ENCODE measurements at places on chromosomes 11 and 22.

DNA sequence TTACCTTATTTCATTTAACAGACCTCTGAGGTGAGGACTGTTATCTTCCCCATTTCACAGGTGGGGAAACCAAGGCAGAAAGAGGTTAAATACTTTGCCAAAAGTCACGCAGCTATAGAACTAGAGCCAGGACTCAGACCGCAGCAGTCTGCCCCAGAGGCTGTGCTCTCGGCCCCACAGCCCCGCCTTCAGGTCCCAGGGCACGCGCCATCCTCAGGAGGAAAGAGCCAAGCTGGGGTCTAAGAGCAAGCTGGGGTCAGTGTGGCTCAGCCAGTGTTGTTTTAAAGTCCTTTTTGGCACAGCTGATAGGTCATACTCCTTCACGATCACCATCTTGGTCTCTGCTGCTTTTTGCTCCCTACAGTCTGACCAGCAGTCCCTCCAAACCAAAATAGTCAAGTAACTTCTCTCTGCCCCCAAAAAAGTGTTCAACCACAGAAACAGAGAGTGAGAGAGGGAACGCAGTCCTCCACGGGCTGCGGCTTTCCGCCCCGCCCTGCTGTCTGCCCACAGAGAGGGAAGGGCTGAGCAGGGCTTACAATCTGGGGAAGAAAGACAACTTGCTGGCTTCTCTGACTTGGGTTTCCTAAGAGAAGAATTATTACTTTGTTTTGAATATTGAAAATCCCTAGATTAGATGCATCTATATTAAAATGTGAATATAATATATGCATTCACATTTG lies 137.2 kb upstream of the OPCML start:
- no peak for DNase-seq

DNA sequence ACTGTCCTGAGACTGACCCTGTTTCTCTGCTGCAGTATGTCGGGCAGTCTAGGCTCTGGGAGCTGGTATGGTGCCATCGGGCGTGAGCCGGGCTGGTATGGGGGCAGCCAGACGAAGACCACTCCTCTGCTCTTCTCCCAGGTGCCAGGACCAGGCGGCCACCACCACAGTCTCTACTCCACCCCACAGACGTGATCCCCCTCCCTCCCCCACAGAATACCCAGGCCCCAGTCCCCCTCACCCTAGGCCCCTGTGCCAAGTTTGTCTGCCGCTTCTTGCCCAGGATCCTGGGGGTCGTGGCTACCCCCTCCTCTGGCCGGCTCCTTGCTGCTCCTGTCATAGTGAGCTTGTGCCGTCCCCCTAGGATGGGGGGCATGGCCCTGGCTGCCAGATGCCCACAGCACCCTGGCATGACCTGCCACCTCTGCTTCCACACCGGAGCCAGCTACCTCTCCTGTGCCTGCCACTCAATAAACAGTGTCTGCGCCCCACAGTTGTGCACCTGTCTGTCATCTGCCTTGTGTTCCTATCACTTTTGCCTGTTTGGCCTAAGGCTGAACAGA lies 2.0 kb upstream of the KCNK4 start:
- DNase-seq, result no peak

DNA sequence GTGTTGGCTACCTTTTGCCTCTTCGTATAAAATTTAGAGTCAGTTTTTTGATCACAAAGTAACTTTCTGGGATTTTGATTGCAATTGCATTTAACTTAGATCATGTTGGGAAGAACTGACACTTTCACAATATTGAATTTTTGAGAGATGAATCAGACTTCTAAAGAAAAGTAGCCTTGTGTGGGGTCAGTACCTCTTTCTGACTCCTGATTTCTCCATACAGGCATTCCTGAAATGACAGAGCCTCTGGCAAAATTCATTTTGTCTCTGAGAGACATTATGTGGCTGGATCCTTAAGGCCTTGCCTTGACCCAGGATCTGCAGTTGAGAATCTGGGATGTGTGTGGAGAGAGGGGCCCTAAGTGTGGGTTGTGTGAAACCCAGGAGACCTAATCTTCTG lies 37.8 kb downstream of the PPFIBP2 start:
- DNase-seq, result no peak

DNA sequence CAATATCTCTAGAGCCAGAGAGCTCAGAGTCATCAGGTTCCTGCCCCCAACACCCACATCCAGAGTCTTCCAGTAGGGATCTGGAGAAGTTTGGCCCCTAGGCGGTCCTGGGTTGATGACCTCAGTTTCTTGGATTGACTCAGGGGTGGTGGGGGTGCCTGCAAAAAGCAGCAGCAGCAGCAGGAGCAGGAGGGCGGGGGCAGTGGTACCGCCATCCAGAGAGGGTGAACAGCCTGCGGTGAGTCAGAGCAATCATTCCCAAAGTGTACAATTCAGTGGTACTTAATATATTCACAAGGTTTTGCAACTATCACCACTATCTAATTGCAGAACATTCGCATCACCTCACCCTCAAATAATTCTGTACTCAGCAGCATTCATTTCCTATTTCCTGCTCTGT lies 9.9 kb upstream of the SEC14L3 start:
- DNase-seq, result no peak

- DNase-seq, result no peak
Measured at GRCh38 chr11:61071208-61071681, 31.0 kb upstream of the CD5 start.

DNA sequence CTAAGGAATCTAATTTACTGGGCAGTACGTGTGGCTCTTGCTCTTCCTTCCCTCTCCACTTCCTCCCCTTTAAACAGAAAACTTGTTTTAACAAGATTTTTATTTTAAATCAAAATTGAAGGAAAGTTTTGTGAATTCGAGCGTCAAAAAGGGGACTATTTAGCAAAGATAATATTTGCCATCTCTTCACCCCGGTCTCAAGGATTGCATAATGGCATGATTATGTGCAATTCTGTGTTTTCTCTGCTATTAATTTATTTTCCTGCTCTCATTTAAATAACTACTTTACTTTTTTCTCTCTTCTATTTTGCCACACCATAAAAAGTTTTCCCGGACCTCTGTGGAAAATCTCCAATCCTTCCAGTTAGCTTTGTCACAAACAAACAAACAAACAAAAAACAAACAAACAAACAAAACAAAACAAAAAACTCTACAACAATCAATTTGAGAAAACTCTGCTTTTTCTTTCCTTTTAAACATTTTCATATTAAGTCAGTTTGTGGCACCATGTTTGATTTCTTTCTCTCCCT lies 10.2 kb upstream of the PAX6 start:
- DNase-seq, result no peak

Data from Caki2 (cell line).